ENCODE measurements at places on chromosomes 3 and 15.

- no peak for DNase-seq
Observed at GRCh38 chr3:121496786-121497185, 49.0 kb downstream of the POLQ start.

DNA sequence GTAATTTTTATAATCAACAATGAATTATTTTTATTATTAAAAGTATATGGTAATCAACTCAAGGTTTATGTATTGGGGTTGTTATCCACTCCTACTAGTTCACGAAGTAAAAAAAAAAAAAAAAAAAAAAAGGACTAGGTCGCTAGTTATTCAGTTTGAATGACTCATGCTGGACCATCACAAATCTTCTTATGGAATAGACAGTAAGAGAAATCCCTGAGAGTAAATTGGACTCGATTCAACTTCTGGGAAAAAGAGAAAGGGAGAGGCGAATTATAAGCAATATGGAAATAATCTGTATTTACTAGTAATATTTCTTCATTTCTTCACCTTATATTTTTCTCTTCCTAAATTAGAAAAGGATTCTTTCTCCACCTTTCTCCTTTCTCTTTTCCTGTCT is 2.0 kb downstream of the MYEF2 start:
- no peak for DNase-seq

GRCh38 chr3:86967062-86967461 is 23.9 kb downstream of the VGLL3 start:
- DNase-seq = no peak

GRCh38 chr3:171806200-171807128 is 3.8 kb downstream of the PLD1 start:
- no peak for DNase-seq

GRCh38 chr3:179020112-179020511 is 51.5 kb downstream of the ZMAT3 start:
- DNase-seq = no peak

GRCh38 chr3:28039829-28040228 is 201.6 kb upstream of the CMC1 start:
- no peak for DNase-seq

GRCh38 chr3:8882642-8883041 is 80.6 kb downstream of the RAD18 start:
- no peak for DNase-seq

GRCh38 chr3:27960133-27960532 is 238.0 kb upstream of the EOMES start:
- DNase-seq = no peak

- no peak for DNase-seq
Observed at GRCh38 chr3:193842029-193842798, 249.2 kb downstream of the OPA1 start.

Data from amygdala (tissue), 56 donors.